ENCODE measurements at places on chromosomes 4 and X. TPM values are rescaled to one million over a fixed set of nuclear protein-coding genes. Genes with fewer than 3 reads are reported as not detected.
A peak's percentile ranks its signal among the peaks of the same experiment; 100 is the strongest.

GRCh38 chr4:20529691-20530090 is 170.6 kb upstream of the PACRGL start:
- H3K36me3 ChIP-seq: no peaks in the 10 kb centered on the region
- H3K4me3 ChIP-seq: no peak overlapping the region
- H3K27me3 ChIP-seq: no peaks in the 10 kb centered on the region
- no peak overlapping the region for H3K27ac ChIP-seq
- H3K4me1 ChIP-seq: no peaks in the 10 kb centered on the region

- no peak for DNase-seq
- no peaks in the 10 kb centered on the region for H3K27me3 ChIP-seq
Observed at GRCh38 chr4:187479511-187479910, 516.1 kb upstream of the ZFP42 start.

DNA sequence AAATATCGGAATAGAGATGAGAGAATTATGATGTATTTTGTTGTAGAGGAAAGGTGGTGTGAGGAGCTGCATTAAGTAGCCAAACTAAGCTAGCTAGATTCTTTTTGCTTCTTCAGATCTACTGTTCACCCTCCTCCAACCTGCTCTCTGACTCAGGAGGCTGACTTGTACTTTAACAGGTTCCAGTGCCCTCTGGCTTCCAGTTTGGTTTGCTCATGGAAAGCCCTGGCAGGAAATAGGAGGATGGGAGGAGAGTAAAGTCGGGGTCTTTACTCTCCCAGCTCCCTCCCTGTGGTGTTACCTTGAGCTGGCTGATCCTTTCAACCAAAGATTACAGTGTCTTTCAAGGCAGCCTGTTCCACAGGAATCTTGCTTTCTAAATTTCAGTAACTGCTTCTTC is 277.0 kb upstream of the EDA2R start:
- no peaks in the 10 kb centered on the region for H3K36me3 ChIP-seq
- H3K27me3 ChIP-seq: no peaks in the 10 kb centered on the region
- no peak overlapping the region for H3K4me3 ChIP-seq
- no peak overlapping the region for H3K27ac ChIP-seq
- DNase-seq: no peak
- no peaks in the 10 kb centered on the region for H3K4me1 ChIP-seq

DNA sequence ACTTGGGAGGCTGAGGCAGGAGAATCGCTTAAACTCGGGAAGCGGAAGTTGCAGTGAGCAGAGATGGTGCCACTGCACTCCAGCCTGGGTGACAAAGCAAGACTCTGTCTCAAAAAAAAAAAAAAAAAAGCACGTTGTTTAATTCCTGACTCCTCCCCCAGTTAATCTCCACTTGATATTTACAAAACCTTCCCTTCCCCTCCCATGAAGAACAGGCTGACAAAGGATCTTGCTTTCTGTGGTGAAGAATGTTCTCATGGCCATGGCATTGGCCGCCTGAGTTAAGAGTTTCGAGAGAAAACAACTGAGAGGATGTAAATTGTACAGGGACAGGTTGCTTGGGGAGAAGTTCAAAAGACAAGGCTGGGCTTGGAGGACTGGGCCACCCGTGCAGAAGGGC is 168.2 kb upstream of the BCOR start:
- H3K27ac ChIP-seq: no peak overlapping the region
- H3K27me3 ChIP-seq: peaks cover 2% of the 10 kb centered on the region
- DNase-seq: no peak
- peak overlapping the region; percentile 62 for H3K4me3 ChIP-seq
- peaks cover 3% of the 10 kb centered on the region for H3K4me1 ChIP-seq

- H3K27me3 ChIP-seq: peaks cover 12% of the 10 kb centered on the region
- H3K27ac ChIP-seq: no peak overlapping the region
Observed at GRCh38 chr4:41205854-41206460, 8.4 kb downstream of the APBB2 start.

GRCh38 chr4:25258980-25259578 is 25.2 kb downstream of the PI4K2B start:
- H3K4me1 ChIP-seq: peaks cover 2% of the 10 kb centered on the region
- no peak overlapping the region for H3K4me3 ChIP-seq
- DNase-seq: no peak
- H3K27ac ChIP-seq: no peak overlapping the region
- no peaks in the 10 kb centered on the region for H3K27me3 ChIP-seq

GRCh38 chr4:183180621-183181020 is 81.6 kb downstream of the WWC2 start:
- peaks cover 13% of the 10 kb centered on the region for H3K27me3 ChIP-seq
- peaks cover 6% of the 10 kb centered on the region for H3K4me1 ChIP-seq
- no peak for DNase-seq
- peaks cover 1% of the 10 kb centered on the region for H3K36me3 ChIP-seq

GRCh38 chrX:44415639-44416386 is 72.3 kb upstream of the EFHC2 start:
- no peaks in the 10 kb centered on the region for H3K36me3 ChIP-seq
- no peaks in the 10 kb centered on the region for H3K4me1 ChIP-seq
- DNase-seq: no peak

GRCh38 chr4:184705692-184706091 is 28.2 kb downstream of the CENPU start:
- no peaks in the 10 kb centered on the region for H3K27me3 ChIP-seq
- H3K4me3 ChIP-seq: peak overlapping the region; percentile 33
- peaks cover 56% of the 10 kb centered on the region for H3K36me3 ChIP-seq

DNA sequence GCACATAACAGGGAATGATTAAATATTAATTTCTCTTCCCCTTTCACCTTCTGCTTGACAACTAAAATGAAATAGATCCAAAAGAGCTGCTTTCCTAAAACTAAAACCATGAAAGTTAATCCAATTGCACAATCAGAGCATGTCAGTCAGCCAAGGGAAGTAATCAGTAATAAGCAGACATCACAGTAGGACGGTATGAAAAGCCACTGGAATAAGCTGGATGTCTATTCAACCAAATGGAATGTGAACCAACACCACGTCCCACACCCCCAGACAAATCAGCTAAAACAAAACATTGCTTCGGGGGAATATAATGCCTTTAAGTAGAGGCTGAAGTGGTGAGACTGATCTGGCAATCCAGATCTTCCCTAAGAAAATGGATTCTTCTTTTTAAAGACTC is 859.4 kb upstream of the FTHL17 start:
- DNase-seq: no peak
- H3K27me3 ChIP-seq: no peaks in the 10 kb centered on the region
- no peak overlapping the region for H3K27ac ChIP-seq
- no peaks in the 10 kb centered on the region for H3K36me3 ChIP-seq

DNA sequence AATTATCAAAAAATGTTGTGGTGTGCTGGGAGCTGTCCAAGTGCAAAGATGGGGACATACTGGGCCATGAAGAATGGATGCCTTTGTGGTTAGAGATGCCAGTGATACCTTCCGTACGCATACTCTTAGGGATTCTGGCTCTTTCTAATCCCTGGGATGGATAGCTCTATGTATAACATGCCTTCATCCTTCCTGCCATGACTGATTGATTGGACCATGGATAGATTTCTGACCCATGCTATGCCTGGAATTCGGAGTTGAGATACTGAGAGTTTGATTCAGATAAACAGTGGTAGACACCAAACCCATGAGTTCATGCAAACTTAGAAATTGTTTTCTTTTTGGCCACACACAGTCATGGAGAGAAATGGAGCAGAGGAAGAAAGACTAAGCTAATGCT is 147.2 kb upstream of the WDFY3 start:
- no peak for DNase-seq
- no peaks in the 10 kb centered on the region for H3K4me1 ChIP-seq
- H3K4me3 ChIP-seq: no peak overlapping the region
- H3K36me3 ChIP-seq: no peaks in the 10 kb centered on the region
- H3K27ac ChIP-seq: no peak overlapping the region

DNA sequence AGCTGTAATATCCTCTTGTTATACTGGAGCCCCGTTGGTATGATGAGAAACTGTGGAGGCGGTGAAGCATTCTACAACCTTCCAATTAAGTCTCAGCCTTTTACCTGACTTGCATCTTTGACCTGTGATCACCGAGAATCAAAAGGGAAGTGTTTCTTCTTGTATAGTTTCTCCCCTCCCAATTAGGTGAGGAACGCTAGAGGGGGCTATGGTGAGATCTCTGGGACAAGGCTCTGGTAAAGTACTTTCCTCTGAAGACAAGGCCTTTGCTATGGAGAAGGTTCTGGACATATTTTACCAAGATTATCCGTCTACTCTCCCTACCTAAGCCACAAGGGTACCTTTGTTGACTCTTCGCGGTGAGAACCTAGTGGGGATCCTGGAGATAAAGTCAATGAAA is 111.3 kb downstream of the CBLL2 start:
- no peak overlapping the region for H3K27ac ChIP-seq
- no peaks in the 10 kb centered on the region for H3K36me3 ChIP-seq
- H3K4me3 ChIP-seq: no peak overlapping the region
- no peak for DNase-seq

- DNase-seq: no peak
- no peaks in the 10 kb centered on the region for H3K36me3 ChIP-seq
- peaks cover 41% of the 10 kb centered on the region for H3K27me3 ChIP-seq
- H3K4me1 ChIP-seq: no peaks in the 10 kb centered on the region
Observed at GRCh38 chr4:16092682-16093319, 9.0 kb upstream of the PROM1 start.

GRCh38 chr4:108223313-108223712 is 54.6 kb upstream of the LEF1 start:
- H3K4me1 ChIP-seq: peaks cover 4% of the 10 kb centered on the region
- no peak overlapping the region for H3K4me3 ChIP-seq
- peaks cover 2% of the 10 kb centered on the region for H3K36me3 ChIP-seq
- no peak overlapping the region for H3K27ac ChIP-seq

DNA sequence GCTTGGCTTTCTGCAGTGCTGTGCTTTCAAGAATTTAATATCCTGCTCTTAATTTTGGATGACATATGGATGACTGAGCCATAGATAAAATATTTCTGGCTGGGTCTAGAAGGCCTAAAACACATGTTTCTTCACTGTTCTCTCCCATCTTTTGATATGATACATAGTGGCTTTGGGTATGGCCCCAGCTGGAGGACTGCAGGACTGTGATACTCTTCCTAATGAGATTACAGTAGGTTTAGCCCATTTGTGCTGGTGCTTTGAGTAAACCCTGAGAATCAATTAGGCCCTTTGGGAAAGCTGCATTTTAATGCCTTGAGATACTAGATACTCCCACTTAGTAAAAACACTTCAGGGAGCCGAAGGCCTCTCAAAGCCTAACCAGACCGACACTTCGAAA is 38.0 kb downstream of the KIT start:
- H3K36me3 ChIP-seq: no peaks in the 10 kb centered on the region
- no peak overlapping the region for H3K27ac ChIP-seq
- H3K4me3 ChIP-seq: no peak overlapping the region
- no peaks in the 10 kb centered on the region for H3K27me3 ChIP-seq
- H3K4me1 ChIP-seq: no peaks in the 10 kb centered on the region

DNA sequence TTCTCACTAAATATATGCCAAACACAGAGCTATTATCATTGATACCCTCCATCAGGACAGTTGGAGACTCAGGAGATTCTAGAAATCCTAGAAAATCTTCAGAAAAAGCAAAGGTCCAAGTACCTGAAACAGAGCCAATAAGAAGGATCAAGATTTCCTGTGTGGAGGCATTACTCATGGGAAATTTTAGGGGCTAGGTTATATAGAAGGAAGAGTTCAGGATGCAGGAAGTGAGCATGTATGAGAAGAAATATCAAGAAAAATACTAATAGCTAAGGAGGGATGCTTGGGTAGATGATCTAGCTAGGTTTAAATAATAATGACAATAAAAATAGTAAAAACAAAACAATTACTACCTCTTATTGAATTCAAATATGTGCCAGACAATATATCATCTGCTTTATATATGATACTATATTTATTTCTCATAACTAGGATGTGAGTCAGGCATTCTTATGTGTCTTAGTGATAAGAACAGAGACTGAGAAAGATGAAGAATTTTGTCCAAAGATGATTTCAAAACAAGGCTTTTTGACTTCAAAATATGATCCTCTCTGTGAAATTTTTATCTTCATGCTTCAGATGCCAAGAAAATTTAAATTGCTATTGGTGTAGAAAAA is 66.4 kb upstream of the HHIP start:
- no peak for DNase-seq
- no peak overlapping the region for H3K4me3 ChIP-seq
- no peaks in the 10 kb centered on the region for H3K36me3 ChIP-seq
- no peak overlapping the region for H3K27ac ChIP-seq
- H3K4me1 ChIP-seq: peaks cover 1% of the 10 kb centered on the region
- no peaks in the 10 kb centered on the region for H3K27me3 ChIP-seq

GRCh38 chr4:127364397-127364796 is 268.4 kb upstream of the INTU start:
- no peak for DNase-seq
- no peak overlapping the region for H3K4me3 ChIP-seq
- no peaks in the 10 kb centered on the region for H3K27me3 ChIP-seq
- no peak overlapping the region for H3K27ac ChIP-seq

DNA sequence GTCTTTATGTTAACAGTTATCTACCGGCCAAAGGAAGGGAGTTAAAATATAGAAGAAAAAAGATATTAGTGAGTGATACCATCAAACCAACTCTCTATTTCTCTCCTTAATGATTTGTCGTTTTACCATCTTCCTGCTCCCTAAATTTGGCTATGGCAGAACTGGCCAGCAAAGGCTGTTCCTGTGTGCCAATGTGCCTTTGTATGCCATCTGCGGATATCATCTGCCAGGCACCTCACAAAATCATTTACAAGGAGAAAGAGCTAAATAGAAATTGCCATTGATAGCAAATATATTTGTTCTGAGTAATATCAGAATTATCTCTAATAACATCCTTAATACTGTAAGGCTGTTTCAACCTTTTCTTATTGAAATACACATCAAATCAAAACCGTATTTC is 22.4 kb downstream of the GPM6A start:
- DNase-seq: no peak
- H3K27ac ChIP-seq: no peak overlapping the region
- H3K36me3 ChIP-seq: no peaks in the 10 kb centered on the region

- peaks cover 2% of the 10 kb centered on the region for H3K27me3 ChIP-seq
- peaks cover 24% of the 10 kb centered on the region for H3K4me1 ChIP-seq
- no peak for DNase-seq
- H3K4me3 ChIP-seq: peak overlapping the region; percentile 78
- peak overlapping the region; percentile 73 for H3K27ac ChIP-seq
Observed at GRCh38 chr4:54065282-54066087, 1.1 kb upstream of the CHIC2 start.

GRCh38 chrX:17475449-17476217 is 100.6 kb downstream of the NHS start:
- no peak overlapping the region for H3K27ac ChIP-seq
- H3K27me3 ChIP-seq: peaks cover 2% of the 10 kb centered on the region
- no peak overlapping the region for H3K4me3 ChIP-seq
- DNase-seq: no peak

- no peak overlapping the region for H3K27ac ChIP-seq
- H3K36me3 ChIP-seq: no peaks in the 10 kb centered on the region
- H3K27me3 ChIP-seq: peaks cover 47% of the 10 kb centered on the region
- DNase-seq: no peak
- peak overlapping the region; percentile 73 for H3K4me3 ChIP-seq
Observed at GRCh38 chr4:163331629-163332376, 593 bp downstream of the NPY1R start.

Gene IL9R
- total RNA-seq: 30.5 TPM

Gene NPNT
- not detected for total RNA-seq

Gene SULT1B1
- total RNA-seq: 2.0 TPM

Gene C4orf54
- total RNA-seq: not detected

Gene TKTL1
- total RNA-seq: 1.2 TPM

Gene RBM46
- not detected for total RNA-seq

Gene MAPK10
- not detected for total RNA-seq

Gene DCLK2
- total RNA-seq: not detected

Gene MMRN1
- total RNA-seq: 0.28 TPM

Gene MAGED4
- 1.4 TPM for total RNA-seq

Gene IQCM
- total RNA-seq: not detected

Gene RNF212
- total RNA-seq: 8.1 TPM

Gene FAM149A
- 0.88 TPM for total RNA-seq

Gene SASH3
- 239 TPM for total RNA-seq

Gene FHIP1A
- total RNA-seq: 0.45 TPM

Gene SH3BGRL
- 86.3 TPM for total RNA-seq

Gene PRIMPOL
- 22.5 TPM for total RNA-seq

All from activated naive CD8-positive, alpha-beta T cell treated with anti-CD3 and anti-CD28 coated beads, Interleukin-2, amount 10 ng/mL, durations not matched to agents 7 days and 5 days (primary cell).